ENCODE measurements at places on chromosomes 1 and 21. TPM values are rescaled to one million over a fixed set of nuclear protein-coding genes. Genes with fewer than 3 reads are reported as not detected.

AMY1C gene
- not detected for total RNA-seq

GRCh38 chr1:21234779-21235178 lies 55.5 kb downstream of the ECE1 start:
- no peak for DNase-seq

DNA sequence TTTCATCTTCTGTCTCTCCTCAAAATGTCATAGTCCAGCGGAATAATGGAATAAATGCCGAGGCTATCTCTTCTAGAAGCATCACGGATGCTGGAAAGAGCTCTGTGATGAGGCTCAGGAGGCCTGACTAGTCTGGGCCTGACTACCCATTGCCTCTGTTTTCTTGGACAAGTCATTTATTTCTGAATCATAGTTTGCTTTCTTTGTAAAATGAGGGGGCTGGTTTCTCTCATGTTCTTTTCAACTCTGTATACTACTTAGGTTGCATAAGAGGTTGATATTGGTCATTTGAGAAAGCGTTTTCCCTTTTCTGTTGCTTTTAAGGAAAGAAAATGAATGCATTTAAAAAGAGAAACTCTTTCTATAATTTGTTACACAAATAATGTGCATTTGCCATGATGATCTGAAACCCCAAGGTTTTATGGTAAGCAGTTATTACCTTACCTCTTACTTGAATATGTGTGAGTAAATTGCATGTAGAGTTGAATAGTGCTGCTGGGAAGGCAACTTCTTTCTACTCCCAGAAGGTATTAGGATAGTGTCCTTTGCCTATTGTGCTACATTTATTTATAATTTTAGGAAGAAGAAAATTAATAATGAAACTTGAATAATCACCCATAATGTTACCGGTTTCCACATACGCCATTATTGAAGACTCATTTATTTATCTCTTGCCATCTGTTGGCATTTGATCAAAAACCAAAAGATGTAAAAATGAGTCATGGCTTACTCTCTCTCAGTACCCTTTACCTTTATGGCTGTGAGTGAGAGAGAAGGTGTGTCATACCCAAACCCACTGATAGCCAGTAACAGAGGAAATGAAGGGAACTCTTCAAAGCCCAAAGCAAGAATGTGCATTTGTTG lies 179.1 kb downstream of the FASLG start:
- DNase-seq, result no peak

DNA sequence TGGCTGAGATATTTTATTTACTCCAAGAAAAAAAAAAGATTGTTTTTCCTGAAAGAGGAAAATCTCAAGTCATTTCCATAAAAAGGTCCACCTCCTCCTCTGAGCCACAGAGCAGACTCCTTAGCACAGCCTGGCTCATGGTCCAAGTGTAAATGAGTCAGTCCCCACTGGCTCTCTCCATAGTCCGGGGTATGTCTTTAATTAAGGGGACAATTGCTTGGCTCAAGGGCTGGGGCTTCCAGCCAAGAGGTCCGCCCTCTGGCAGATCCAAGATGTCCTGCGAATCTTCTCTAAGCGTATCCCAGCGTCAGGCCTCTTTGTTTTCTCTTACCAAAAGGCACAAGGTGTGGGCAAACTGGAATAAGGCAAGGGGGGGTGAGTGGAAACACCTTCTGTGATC lies 33.3 kb downstream of the FOXD2 start:
- no peak for DNase-seq

- DNase-seq, result no peak
Observed at GRCh38 chr1:232413674-232414073, 216.3 kb downstream of the SIPA1L2 start.

OR2T2 gene
- total RNA-seq, result not detected

DNA sequence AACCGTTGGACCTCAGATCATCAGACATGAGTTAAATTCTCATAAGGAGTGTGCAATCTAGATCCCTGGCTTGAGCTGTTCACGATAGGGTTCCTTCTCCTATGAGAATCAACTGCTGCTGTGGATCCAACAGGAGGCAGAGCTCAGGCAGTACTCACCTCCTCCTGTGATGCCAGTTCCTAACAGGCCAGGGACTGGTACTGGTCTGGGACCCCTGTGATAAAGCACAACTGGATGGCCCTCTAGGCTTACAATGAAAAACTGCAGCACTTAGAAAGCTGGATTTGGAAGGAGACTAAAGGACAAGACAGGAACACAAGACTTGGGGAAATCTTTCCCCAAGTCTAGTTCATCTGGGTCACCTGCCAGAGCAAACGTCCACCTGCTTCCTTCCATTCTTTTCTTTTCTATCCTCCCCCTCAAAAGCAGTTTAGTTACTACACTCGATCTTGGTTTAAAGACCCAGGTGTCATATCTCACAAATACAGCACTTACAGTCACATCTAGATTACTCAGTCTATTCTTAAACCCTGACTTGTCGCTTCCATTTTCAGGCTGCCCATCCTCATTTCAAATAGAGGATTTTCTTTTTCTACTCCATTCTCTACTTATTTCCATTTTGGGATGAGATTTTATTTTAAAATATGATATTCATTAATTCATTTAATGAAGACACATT lies 59.8 kb downstream of the PTPN14 start:
- DNase-seq, result no peak

RHBDL2 gene
- 0.84 TPM for total RNA-seq

DNA sequence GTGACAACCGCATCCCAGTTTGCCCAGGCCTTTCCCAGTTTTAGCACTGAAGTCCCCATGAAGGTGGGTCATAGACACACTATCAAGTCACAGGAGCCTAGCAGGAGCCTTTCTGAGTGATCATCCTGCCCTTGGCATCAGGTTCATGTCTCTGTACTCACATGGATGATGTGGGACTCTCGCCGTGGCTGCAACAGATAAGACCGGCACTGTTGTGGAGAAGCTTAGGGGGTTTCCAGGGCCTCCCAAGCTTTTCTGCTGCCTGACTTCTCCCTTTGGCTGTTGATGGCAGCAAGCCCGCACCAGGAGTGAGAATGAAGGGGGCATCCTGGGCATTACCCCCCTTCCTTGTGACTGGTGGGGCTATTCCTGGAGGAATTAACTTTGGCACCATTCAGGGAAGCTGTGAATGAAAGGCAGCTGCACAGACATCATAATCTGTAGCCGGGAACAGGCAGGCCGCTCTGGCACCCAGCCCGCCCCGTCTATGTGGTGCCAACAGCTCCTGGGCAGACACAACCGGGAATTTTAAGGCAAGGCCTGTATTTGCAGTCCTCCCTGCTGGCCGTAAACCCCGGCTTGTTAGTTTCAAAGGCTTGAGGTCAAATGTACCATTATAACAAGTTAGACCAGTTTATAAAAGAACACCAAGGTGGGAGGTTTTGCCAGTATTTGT lies 148.6 kb downstream of the HUNK start:
- DNase-seq, result no peak

DNA sequence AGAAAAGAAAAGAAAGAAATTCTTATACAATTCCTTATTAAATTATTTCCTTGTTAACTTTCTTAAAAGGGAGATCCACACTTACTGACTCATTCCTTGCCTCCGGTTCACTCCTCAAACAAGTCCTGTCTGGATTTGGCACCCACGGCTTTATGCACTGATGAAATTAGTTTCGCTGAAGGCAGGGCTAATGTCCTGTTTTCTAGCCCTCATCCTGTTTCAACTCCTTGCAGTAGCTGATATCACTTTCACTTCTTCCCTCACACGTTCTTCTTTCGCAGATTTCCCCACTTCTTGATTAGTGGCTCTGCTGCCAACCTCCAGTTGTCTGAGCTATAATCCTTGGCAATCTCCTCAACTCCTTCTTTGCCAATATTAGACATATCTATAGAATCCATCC lies 215.2 kb downstream of the URB2 start:
- DNase-seq, result no peak

- no peak for DNase-seq
Observed at GRCh38 chr21:38772646-38773045, 33.1 kb upstream of the ETS2 start.

DNA sequence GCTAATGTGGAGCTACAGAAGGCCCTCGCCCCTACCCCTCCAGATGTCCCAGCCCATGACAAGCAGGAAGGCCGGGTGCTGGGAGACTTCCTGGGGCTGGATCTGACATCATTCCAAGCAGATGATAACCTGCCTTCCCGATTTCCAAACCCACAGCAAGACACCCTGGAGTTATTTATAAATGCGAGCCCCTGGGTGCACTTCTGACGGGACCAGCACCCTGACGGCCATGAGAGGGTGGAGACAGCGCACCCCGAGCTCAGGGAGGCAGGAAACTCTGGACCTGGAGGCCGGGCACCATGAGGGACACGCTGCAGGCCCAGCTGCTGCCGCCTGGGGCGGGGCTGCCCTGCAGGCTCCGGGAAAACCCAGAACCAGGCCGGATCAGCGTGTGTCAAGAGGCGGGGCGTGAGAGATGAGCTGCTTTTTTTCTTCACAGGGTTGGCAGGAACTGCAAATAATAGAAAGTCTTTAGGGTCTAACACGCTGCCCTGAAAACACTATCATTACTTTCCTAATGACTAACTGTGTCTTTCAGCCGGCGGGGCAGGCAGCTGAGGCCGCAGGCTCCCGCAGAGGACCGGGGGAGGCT lies 2.5 kb upstream of the PCBP3 start:
- DNase-seq, result no peak

GRCh38 chr1:233707153-233707879 lies 93.4 kb downstream of the KCNK1 start:
- DNase-seq, result no peak

COA6 gene
- 40.4 TPM for total RNA-seq

GRCh38 chr1:198656500-198656932 lies 17.7 kb downstream of the PTPRC start:
- DNase-seq, result no peak

- no peak for DNase-seq
Observed at GRCh38 chr1:212466898-212467650, 34.4 kb downstream of the NENF start.

- DNase-seq, result no peak
Observed at GRCh38 chr1:41571041-41571440, 86.6 kb upstream of the EDN2 start.

- no peak for DNase-seq
Observed at GRCh38 chr1:76933847-76934815, 66.9 kb downstream of the ST6GALNAC5 start.

DNA sequence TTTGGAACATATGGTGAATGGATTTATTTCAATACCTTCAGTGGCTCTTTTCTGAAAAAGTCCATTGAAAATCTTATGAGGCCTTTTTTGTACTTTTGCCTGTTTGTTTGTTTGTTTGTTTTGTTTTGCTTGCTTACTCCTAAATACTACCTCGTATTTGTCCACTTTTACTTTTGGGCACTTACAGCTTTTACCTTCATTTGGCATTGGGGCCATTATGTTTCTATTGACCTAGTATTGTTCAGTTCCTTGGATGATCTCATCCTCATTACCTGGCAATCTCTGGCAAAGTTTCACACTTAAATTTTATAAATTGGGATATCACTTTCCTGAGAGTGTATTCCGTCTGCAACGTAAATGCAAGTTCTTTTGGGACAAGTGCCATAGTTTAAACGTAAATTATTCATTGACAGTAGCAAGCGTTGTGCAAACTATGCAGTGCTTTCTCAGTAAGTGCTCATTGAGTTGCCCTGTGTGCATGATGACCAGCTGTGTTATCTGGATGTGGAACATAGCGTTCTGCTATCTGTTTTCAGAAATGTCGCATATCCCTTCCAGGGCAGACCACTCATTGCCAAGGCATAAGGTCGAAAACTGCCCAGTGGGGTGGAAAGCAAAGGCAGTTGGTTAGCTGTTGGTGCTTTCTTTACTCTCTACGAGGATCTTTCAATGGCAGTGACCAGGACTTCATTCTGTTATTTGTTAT lies 51.1 kb downstream of the LRRC8D start:
- DNase-seq, result no peak

DNA sequence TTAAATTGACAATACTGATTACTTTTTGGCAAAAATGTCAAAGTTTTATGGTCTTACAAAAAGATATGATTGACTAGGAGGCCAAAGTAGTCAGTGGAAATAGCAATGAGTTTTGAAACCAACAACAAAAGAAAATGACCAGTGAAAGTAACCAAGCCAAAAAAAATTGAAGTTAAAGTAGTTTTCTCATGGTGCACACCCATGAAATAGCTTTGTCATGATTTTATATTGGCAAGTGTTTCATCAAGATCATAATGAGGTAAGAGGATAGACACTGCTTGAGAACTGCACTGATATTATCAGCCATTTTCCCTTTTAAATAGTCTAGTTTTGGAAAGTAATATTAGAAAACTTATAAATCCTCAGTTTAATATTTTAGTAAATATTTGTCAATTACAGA lies 206.2 kb upstream of the ADAMTS5 start:
- no peak for DNase-seq

DNA sequence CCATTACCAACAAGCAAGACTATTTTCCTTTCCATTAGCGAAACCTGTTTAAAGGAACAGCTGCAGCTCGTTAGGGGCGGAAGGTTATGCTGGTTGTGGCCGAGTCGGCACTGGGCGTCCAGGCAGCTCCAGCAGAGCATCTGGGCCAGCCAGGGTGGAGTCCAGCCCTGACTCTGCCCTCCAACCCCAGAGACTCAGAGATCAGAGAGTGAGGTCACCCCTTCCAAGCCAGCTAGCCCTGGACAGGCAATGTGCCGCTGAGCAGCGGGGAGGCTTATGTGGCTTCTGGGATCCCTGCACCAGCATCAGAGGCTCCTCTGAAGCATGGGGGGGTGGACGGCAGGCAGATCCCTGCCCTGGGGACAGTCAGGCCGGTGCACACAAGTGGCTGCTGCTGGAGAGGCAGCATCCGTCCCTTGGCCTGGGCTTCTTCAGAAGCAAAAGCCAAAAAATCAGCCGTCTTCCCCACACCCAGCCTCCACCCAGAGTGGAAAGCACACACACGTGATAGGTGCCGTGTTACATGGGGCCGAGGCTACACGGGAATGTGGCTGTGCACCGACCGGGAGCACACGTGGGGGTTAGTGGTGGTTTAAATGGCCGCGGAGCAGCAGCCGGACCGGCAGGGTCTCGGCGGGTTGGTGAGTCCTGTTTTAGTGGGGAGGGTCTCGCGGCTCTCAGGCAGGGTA lies 30.1 kb downstream of the SLC66A1 start:
- DNase-seq, result no peak

- no peak for DNase-seq
Observed at GRCh38 chr1:37308031-37308960, 166.1 kb upstream of the ZC3H12A start.

VWA5B1 gene
- 2.3 TPM for total RNA-seq

DNA sequence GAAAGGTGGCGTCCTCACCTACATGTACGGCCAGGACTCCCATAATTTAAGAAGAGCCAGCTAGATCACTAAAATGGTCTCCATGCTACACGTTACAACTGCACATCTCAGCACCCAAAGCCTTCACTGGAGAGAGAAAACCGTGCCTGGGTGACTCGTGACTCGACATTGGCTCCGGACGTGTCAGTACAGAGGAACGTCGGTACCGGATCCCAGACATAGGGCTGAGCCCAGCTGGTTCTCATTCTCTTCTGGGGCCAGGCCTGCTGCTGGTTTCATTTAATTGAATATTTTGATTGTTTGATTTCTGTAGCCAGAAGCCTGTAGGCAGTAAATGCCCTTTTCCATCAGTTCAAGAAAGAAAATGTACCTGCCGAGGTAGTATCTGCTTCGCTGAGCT lies 93.1 kb downstream of the HHIPL2 start:
- no peak for DNase-seq

DNA sequence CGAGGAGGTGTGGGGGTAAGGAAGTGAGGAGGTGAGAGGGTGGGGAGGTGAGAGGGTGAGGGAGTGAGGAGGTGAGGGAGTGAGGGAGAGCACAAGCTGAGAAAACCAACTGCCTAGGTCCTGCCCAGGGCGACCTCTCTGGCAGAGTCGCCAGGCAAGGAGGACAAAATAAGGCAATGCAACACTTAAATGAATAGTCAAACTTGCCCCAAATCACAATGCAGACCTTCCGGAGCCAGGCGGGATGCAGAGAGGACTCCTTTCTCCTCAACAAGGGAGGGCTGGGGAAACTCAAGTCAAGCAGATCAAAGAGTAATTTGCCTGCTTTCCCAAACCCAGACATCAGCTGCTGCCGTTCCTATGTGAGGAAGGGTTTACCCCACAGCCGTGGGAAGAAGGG lies 86.0 kb downstream of the CCDC185 start:
- no peak for DNase-seq

Data from H1 (cell line).